Thyroid gland (tissue), 4 donors: ENCODE measurements at places on chromosomes 7 and 10.

- H3K36me3 ChIP-seq = no peaks in the 10 kb centered on the region
- no peaks in the 10 kb centered on the region for H3K4me1 ChIP-seq
- no peak overlapping the region for H3K27ac ChIP-seq
- DNase-seq = peak; percentile 24
- H3K4me3 ChIP-seq = no peak overlapping the region
Measured at GRCh38 chr10:124354411-124355382, 64.0 kb downstream of the OAT start.

GRCh38 chr7:148107443-148108127, 483.0 kb upstream of the C7orf33 start:
- DNase-seq = no peak
- H3K27ac ChIP-seq = no peak overlapping the region
- H3K4me1 ChIP-seq = no peaks in the 10 kb centered on the region

DNA sequence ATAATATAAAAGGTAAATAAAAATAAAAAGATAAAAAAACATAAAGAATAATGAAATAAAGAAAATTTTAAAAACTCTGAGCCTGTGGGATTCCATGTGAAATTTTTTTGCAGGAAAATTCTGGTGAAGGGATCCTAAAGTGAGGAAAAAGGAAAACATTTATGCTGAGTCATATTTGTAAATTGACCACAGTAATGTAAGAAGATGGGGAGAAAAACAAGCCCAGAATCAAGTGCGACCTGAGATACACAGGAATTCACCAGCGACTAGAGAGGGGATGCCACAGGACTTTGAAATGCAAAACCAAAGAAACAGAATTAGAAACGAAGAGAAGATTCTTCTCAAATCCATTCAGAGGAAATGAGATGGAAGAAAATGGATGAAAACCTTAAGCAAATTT, 133.8 kb upstream of the PFKP start:
- H3K27me3 ChIP-seq = no peaks in the 10 kb centered on the region
- H3K27ac ChIP-seq = no peak overlapping the region
- H3K4me1 ChIP-seq = no peaks in the 10 kb centered on the region
- no peak overlapping the region for H3K4me3 ChIP-seq
- H3K36me3 ChIP-seq = no peaks in the 10 kb centered on the region

DNA sequence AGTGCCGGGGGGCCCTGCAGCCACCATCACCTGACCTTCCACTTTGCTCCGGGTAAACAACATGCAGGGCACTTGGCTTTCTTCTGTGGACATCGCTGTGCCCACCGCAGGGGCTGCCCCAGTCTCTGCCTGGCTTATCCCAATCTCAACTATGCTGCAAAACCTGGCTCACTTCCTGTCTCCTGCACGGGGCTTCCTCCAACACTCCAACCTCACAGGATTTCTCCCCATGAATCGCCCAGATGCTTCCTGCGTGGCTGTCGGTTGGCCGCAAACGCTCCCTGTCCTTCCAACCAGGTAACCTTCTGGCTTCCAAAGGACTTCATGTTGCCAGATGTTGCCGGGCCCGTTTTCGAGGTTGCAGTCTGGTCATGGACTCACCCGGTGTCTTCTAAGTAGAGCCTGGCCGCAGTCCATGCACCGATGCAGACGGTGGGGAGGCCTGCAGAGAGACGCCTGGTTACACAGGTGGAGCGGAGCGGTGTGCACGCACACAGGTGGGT, 109.0 kb downstream of the VIPR2 start:
- DNase-seq = no peak
- no peak overlapping the region for H3K27ac ChIP-seq
- no peaks in the 10 kb centered on the region for H3K27me3 ChIP-seq
- H3K4me1 ChIP-seq = peaks cover 4% of the 10 kb centered on the region

DNA sequence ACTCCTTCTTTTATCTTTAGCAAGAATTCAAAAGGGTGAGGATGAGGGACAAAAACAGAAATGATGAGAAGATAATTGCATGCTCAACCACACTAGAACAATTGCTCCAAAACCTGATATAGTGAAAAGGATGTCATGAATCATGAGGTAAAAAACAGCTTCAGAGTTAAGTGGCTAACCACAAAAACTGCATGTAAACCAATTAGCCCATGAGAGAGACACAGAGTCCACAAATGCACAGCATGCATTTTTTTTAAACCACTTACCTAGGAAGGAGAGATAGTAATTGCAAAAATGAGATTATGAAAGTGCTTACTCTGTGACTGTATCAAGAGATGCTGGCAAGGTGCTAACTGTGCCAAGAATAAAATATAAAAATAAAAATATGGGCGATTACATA, 132.9 kb downstream of the MBL2 start:
- H3K36me3 ChIP-seq = no peaks in the 10 kb centered on the region
- H3K27me3 ChIP-seq = no peaks in the 10 kb centered on the region
- no peak overlapping the region for H3K4me3 ChIP-seq
- no peak overlapping the region for H3K27ac ChIP-seq
- DNase-seq = no peak

DNA sequence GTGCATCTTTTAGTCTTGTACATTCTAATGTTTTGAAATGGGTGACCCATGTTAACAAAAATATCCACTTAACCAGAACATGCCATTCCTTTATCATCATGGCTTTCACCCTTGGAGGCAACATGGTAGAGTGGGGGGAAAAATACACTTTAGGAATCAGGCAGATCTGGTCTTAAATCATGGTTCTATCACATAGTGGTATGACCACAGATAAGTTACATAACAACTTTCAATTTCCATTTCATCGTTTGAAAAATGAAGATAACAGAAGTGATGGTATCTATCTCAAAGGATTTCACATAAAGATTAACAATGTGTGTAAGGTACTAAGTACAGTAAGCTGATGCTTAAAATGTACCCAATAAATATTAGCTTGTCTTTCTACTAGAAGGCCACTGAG, 19.0 kb downstream of the TMEM168 start:
- H3K4me3 ChIP-seq = no peak overlapping the region
- H3K27ac ChIP-seq = peak overlapping the region; percentile 67
- no peaks in the 10 kb centered on the region for H3K27me3 ChIP-seq
- peaks cover 8% of the 10 kb centered on the region for H3K4me1 ChIP-seq

GRCh38 chr10:124091646-124092249, 1.6 kb downstream of the CHST15 start:
- peak; percentile 32 for DNase-seq
- H3K27me3 ChIP-seq = no peaks in the 10 kb centered on the region
- H3K36me3 ChIP-seq = no peaks in the 10 kb centered on the region
- peak overlapping the region; percentile 83 for H3K27ac ChIP-seq
- peak overlapping the region; percentile 50 for H3K4me3 ChIP-seq
